ENCODE measurements at places on chromosomes 5 and 9. TPM values are rescaled to one million over a fixed set of nuclear protein-coding genes. Genes with fewer than 3 reads are reported as not detected.
A peak's percentile ranks its signal among the peaks of the same experiment; 100 is the strongest.

DNA sequence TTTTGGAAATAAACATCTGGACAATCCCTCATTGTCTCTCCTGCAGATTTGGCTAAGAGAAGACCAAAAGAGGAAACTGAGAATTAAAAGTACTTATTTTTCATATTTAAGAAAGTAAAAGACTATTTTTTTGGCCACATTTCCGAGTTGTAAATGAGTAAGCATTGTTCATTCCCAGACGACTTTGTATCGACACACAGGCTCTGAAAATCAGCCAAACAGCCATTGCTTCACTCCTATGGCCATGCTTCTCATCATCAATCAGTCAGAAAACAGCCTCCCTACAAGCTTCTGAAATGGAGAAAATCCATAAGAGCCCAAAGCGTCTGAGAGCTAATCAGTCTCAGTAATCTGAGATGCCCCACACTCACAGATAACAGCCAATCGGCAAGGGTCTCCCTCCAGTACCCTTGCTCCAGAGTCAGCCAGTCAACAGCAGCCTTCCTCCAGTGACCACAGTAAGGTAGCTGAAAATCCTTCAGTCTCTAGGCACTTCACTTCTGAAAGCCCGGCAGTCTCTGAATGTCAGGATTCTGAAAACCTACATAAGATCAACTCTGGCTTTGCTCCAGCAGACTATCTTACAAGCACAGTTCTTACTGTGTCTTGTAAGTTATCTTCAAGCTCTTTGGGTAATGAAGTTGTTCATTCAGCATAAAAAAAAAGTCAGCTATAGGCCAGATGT lies 30.9 kb downstream of the CDO1 start:
- no peaks in the 10 kb centered on the region for H3K4me1 ChIP-seq
- peaks cover under 1% of the 10 kb centered on the region for H3K27me3 ChIP-seq
- H3K27ac ChIP-seq, result no peak overlapping the region
- DNase-seq, result no peak
- no peaks in the 10 kb centered on the region for H3K36me3 ChIP-seq

DNA sequence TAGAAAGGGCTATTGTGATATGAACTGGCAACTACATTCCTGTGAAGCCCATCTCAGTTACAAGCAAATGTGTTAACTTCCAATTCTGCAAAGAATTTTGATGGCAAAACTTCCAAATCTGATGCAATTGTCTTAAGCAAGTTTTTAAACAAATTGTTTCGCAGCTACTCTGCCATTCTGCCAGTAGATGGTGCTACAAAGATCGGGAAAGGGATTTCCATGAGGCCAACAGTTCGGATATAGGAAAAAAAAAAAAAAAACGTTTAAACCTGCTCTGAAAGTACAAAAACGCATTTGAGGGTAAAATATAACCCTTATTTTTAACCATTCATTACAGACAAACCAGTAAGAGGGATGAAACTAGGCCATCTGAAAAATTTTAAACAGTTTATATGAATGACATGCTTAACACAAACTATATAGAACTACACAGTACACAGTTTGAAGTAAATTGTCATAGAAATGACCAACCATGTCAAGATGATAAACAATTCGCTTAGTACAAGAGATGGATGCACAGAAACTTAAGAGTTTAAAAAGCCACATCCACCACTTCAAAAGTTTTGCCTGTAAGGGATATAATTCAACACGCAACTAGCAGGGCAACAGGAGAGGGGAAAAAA lies 2.2 kb downstream of the HNRNPA0 start:
- H3K36me3 ChIP-seq, result peaks cover 9% of the 10 kb centered on the region
- H3K4me1 ChIP-seq, result peaks cover 16% of the 10 kb centered on the region
- no peak for DNase-seq
- H3K27me3 ChIP-seq, result no peaks in the 10 kb centered on the region
- peak overlapping the region; percentile 82 for H3K4me3 ChIP-seq

GRCh38 chr9:101449071-101449721 lies 13.6 kb upstream of the ALDOB start:
- H3K4me3 ChIP-seq, result peak overlapping the region; percentile 49
- H3K4me1 ChIP-seq, result no peaks in the 10 kb centered on the region
- H3K27ac ChIP-seq, result no peak overlapping the region
- no peaks in the 10 kb centered on the region for H3K36me3 ChIP-seq

- DNase-seq, result no peak
- no peak overlapping the region for H3K4me3 ChIP-seq
- no peak overlapping the region for H3K27ac ChIP-seq
- H3K36me3 ChIP-seq, result no peaks in the 10 kb centered on the region
Measured at GRCh38 chr5:9156282-9156681, 389.6 kb downstream of the SEMA5A start.

- no peak overlapping the region for H3K27ac ChIP-seq
- no peak overlapping the region for H3K4me3 ChIP-seq
- H3K36me3 ChIP-seq, result no peaks in the 10 kb centered on the region
- no peaks in the 10 kb centered on the region for H3K27me3 ChIP-seq
Measured at GRCh38 chr9:108392877-108393276, 462.9 kb downstream of the ACTL7B start.

- H3K4me3 ChIP-seq, result no peak overlapping the region
- DNase-seq, result no peak
- H3K36me3 ChIP-seq, result no peaks in the 10 kb centered on the region
- H3K4me1 ChIP-seq, result no peaks in the 10 kb centered on the region
- H3K27ac ChIP-seq, result no peak overlapping the region
- H3K27me3 ChIP-seq, result no peaks in the 10 kb centered on the region
Measured at GRCh38 chr9:104769655-104770054, 5.7 kb downstream of the NIPSNAP3B start.

- no peak overlapping the region for H3K27ac ChIP-seq
- H3K27me3 ChIP-seq, result no peaks in the 10 kb centered on the region
- H3K4me1 ChIP-seq, result no peaks in the 10 kb centered on the region
- no peak overlapping the region for H3K4me3 ChIP-seq
- H3K36me3 ChIP-seq, result no peaks in the 10 kb centered on the region
- no peak for DNase-seq
Measured at GRCh38 chr5:125525356-125525755, 778.9 kb upstream of the ZNF608 start.

- H3K4me1 ChIP-seq, result no peaks in the 10 kb centered on the region
- no peaks in the 10 kb centered on the region for H3K27me3 ChIP-seq
- DNase-seq, result no peak
- no peaks in the 10 kb centered on the region for H3K36me3 ChIP-seq
Measured at GRCh38 chr5:17400724-17401469, 97.1 kb upstream of the TAF11L2 start.

DNA sequence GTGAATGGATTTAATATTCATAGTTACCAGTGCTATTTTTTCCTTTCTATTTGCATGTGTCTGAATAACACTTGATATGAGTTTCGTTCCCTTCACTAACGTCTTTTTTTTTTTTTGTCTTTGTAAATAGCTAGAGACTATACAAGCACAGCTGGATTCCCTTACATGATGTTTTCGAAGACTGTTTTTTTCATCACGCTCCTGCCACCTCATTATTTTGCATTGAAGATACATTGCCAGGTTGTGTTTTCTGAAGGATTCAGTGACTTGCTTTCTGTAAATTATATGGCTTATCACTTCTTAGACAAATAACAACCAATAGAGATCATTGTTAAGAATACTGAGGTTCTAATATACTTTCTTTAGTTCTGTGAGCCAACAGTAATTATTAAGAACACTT lies 207.5 kb downstream of the COMMD10 start:
- no peaks in the 10 kb centered on the region for H3K4me1 ChIP-seq
- H3K36me3 ChIP-seq, result no peaks in the 10 kb centered on the region
- DNase-seq, result no peak
- H3K27ac ChIP-seq, result no peak overlapping the region

DNA sequence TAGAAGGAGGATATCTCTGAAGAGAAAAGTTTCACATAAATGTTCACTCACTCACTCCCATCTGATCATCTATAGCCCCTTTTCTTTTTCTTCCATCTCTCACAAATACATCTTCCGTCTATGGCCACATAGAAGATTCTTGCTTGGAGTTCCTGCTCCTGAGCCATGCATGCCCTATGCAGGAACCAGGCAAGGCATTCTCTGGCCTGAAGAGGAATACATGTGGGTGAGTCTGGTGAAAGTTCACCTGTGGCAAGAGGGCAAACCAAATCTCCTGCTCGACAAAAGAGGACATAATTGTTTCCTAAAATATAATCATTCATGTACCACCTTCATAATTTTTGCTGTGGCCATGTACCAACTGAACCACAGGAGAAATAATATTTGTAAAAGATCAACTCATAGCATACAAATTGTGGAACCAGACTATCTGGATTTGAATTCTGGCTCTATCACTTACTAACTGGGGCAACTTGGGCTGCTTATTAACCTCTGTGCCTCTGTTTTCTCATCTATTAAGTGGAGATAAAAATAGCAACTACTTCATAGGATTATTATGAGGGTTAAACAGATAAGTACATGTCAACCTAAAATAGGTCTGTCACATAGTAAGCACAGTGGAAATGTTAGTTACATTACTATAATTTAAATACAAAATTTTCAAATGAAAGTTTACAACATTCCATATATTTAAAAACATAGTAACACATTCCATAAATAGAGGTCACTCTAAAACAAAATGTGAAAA lies 121.2 kb upstream of the NFIB start:
- no peaks in the 10 kb centered on the region for H3K36me3 ChIP-seq
- no peaks in the 10 kb centered on the region for H3K27me3 ChIP-seq
- no peak overlapping the region for H3K4me3 ChIP-seq
- no peak overlapping the region for H3K27ac ChIP-seq

GRCh38 chr9:81852820-81853219 lies 75.4 kb upstream of the SPATA31D4 start:
- H3K36me3 ChIP-seq, result no peaks in the 10 kb centered on the region
- H3K27ac ChIP-seq, result no peak overlapping the region
- H3K27me3 ChIP-seq, result no peaks in the 10 kb centered on the region
- no peaks in the 10 kb centered on the region for H3K4me1 ChIP-seq

DNA sequence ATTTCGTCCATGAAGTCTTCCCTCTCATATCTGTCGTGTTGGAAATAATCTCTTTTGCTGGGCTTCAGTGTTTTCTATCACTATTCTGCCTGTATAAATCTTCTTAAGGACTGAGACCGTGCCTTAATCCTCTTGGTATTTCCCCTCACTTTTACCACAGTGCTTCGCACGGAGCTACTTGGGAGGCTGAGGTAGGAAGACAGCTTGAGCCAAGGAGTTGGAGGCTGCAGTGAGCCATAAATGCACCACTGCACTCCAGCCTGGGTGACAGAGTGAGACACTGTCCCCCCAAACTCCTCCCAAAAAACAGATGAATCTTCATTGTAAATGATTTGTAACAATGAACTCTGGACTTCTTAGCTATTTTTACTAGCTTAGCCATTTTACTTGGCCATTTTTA lies 57.8 kb downstream of the PHAX start:
- no peak overlapping the region for H3K27ac ChIP-seq
- no peak overlapping the region for H3K4me3 ChIP-seq
- no peaks in the 10 kb centered on the region for H3K36me3 ChIP-seq
- no peaks in the 10 kb centered on the region for H3K4me1 ChIP-seq
- H3K27me3 ChIP-seq, result no peaks in the 10 kb centered on the region
- no peak for DNase-seq

- no peaks in the 10 kb centered on the region for H3K36me3 ChIP-seq
- H3K4me3 ChIP-seq, result no peak overlapping the region
- no peaks in the 10 kb centered on the region for H3K27me3 ChIP-seq
- DNase-seq, result no peak
Measured at GRCh38 chr5:18660511-18660910, 1026.3 kb downstream of the TAF11L14 start.

DNA sequence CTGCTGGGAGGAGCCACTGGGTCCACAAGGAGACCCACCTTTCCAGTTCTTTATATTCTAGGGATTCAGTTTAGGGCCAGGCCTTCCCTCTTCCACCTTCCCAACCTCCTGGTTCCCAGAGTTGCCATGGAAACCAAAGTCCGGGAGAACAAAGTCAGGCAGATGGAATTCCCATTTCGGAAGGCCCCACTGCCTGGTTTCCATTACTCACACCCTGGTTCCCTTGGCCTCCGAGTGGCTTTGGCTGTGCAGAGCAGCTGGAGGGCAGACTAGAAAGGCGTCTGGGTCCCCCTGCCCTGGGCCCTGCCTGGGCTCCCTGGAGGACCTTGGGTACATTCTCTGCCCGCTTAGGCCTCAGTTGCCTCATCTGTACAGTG lies 136.1 kb downstream of the RGS3 start:
- peak overlapping the region; percentile 47 for H3K27ac ChIP-seq
- no peak overlapping the region for H3K4me3 ChIP-seq
- no peaks in the 10 kb centered on the region for H3K27me3 ChIP-seq

DNA sequence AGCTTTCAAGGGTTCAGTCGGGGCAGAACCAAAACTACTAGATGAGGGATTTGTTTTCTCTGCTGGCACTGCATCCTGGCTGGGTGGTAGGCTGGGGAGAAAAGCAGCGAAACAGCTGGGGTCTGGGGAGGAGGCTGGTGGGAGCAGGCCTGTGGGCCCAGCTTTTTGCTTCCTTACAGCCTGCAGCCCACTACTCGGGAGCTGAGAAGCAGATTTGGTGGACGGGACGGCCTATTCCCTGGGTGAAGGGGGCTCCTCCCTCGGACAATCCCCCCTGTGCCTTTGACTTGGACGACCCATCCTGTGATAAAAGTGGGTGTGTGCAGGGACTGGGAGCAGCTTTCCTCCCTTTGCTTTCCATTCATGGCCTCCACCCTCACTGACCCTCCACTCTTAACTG lies 9.1 kb downstream of the NPR2 start:
- H3K4me3 ChIP-seq, result no peak overlapping the region
- no peak overlapping the region for H3K27ac ChIP-seq
- peaks cover 36% of the 10 kb centered on the region for H3K36me3 ChIP-seq
- H3K27me3 ChIP-seq, result no peaks in the 10 kb centered on the region
- H3K4me1 ChIP-seq, result no peaks in the 10 kb centered on the region

GRCh38 chr5:67102708-67103107 lies 93.9 kb downstream of the CD180 start:
- no peak for DNase-seq
- H3K36me3 ChIP-seq, result peaks cover 42% of the 10 kb centered on the region
- H3K4me3 ChIP-seq, result no peak overlapping the region
- H3K27ac ChIP-seq, result no peak overlapping the region
- H3K27me3 ChIP-seq, result no peaks in the 10 kb centered on the region

GRCh38 chr9:35105571-35106342 lies 2.8 kb upstream of the STOML2 start:
- H3K36me3 ChIP-seq, result peaks cover 54% of the 10 kb centered on the region
- H3K27ac ChIP-seq, result no peak overlapping the region

DNA sequence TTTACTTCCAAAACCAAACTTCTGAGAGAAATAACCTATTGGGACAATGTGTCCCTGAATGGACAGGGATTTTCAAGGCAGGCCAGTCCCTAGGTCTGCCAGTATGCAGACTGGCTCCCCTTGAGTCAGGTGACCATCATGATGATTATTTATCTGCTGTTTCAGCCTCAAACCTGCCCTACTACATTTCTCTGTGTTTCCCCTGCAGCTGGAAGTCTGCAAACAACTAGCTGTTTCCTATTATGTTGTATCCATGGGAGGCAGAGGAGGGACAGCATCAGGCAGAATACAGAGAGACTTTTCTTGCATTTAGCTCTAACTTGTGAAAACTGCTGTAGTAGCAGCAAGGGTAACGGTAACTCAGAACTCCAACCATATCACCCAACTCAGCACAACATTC lies 36.2 kb upstream of the IFNK start:
- H3K27me3 ChIP-seq, result no peaks in the 10 kb centered on the region
- H3K36me3 ChIP-seq, result no peaks in the 10 kb centered on the region
- no peaks in the 10 kb centered on the region for H3K4me1 ChIP-seq
- DNase-seq, result no peak
- H3K27ac ChIP-seq, result no peak overlapping the region

Gene PCDHB14
- total RNA-seq, result 3.0 TPM

Gene DAB2IP
- 81.6 TPM for total RNA-seq

Gene FBXL7
- total RNA-seq, result 13.3 TPM

Gene SAXO1
- 0.12 TPM for total RNA-seq

Gene QRFP
- total RNA-seq, result not detected

Gene PDE6A
- 0.09 TPM for total RNA-seq

Gene MXD3
- 10.1 TPM for total RNA-seq

Gene CCNO
- not detected for total RNA-seq

Gene SHISAL2B
- not detected for total RNA-seq

Measured in upper lobe of right lung (tissue), 1 donor.